ENCODE measurements at places on chromosomes 1 and 21. TPM values are rescaled to one million over a fixed set of nuclear protein-coding genes. Genes with fewer than 3 reads are reported as not detected.

RIPPLY3 gene
- total RNA-seq = 0.27 TPM

ADORA3 gene
- 0.14 TPM for total RNA-seq

KMO gene
- total RNA-seq = 0.26 TPM

RAB42 gene
- not detected for total RNA-seq

GPATCH3 gene
- total RNA-seq = 9.2 TPM

CPT2 gene
- total RNA-seq = 19.6 TPM

DNA sequence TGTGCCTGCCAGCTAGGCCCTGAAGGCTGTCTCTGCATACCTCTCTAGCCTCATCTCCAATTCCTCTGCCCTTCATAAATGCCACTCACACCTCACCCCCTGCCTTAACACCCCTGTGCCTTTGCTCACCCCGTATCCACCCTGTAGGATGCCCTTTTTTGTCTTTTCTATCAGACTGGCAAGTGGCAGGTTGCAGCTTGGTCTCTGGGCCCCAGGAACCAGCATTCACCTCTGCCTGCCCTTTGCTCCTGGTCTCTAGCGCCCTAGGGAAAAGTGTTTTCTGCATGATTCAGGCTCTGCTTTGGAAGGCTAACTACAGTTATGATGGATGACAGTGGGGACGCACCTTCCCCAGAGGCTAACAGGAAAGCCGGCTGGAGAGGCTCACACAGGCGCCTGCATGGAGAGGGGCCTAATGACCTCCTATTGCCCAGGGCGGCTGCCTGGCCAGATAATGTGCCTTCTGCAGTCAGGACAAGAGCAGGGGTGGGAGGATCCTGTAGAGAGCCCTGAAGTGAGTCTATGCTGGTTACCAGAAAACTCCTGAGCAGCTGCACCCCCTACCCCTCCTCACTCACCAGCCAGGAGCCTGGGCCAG, 11.2 kb downstream of the KANK4 start:
- DNase-seq = no peak

DNA sequence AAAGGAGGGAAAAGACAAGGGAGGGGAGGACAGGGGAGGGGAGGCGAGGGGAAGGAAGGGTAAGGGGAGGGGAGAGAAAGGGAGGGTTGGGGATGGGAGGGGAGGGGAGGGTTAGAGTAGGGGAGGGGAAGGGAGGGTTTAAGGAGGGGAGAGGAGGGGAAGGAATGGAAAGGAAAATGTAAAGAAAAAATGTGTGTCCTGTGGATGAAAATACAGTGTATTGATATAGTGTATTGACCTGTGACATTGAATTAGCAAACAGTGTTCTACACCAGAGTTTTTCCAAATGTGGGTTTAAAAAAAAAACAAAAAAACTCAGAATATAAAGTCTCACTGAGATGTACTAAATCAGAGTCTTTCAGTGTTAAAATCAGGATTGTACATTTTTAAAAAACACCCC, 1279.8 kb upstream of the ADGRL2 start:
- no peak for DNase-seq

DNA sequence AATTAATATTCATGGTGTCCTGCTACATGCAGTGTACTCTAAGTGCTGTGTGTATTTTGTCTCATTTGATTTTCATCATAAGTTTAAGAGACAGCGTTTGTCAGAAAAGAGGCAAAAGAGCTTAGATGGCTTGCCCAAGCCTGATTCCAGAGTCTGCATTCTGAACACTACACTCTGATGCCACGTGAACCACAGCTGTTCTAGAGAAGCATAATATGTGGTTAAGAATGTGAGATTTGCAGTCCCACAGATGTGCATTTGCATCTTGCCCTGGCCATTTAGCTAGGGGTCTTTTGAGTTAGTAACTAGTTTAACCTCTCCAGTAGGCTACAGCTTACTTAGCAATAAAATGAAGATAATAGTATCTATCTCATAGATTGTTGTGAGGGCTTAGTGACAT, 9.2 kb upstream of the GADD45A start:
- no peak for DNase-seq

GRCh38 chr1:34761176-34761761, 1.7 kb downstream of the GJB4 start:
- DNase-seq = no peak

GRCh38 chr1:147223740-147224615, 1.2 kb downstream of the FMO5 start:
- DNase-seq = no peak

DNA sequence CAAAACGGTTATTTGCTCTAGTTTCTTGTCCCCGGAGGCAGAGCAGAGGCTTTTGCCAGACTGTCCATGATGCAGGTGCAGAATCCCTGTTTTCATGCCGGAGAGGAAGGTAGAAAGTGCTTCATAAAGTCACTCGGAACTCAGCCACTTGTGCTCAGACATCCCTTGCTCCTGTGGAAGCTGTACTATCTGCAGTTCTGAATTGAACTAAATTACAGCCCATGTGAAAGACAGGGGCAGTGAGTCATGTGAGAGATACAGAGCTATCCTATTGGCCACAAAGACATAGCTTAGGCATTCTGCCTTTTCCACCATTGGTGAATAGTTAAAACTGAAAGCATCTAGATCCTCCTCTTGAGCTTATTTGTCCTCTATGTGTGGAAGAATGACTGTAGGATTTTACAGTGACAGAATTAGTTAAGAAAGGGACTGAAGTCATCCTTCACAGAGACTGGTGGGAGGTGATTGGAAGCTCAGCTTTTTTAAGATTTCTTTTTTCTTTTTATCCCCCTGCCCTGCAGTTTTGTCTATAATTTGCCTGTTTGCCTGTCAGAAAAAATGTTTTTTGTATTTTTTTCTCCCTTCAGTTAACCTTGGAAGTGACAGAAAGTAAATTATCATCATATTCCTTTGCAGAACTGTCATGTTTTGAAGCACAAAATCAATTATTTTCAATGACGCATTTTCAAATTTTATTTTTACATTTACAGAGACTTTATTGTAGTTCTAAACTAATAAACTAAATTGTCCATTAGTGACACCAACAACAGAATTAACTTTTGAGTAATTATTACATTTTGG, 298.6 kb downstream of the PTPRC start:
- peak; percentile 53 for DNase-seq

- no peak for DNase-seq
These were observed 96.6 kb downstream of the ASTN1 start for GRCh38 chr1:177067752-177068410.

DNA sequence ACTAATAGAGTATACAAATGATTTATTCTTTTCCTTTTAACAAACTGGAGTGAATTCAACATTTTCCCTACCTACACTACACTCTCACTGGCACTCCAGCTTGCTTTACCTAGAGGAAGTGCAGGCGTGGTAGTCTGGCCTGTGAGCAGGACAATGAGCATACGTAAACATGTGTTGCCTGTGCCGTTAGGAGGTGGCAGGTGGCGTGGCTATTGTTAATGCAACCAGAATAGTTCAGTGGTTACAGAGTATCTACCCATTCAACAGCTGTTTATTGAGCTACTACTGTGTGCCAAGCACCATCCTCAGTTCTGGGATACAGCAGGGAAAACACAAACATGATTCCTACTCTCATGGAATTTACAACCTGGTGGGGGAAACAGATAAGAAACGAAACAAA, 299.7 kb upstream of the KAZN start:
- no peak for DNase-seq

- DNase-seq = no peak
These were observed 310.0 kb upstream of the SNX7 start for GRCh38 chr1:98351561-98351960.

- peak; percentile 27 for DNase-seq
These were observed 7.4 kb downstream of the H3-3A start for GRCh38 chr1:226069811-226070489.

DNA sequence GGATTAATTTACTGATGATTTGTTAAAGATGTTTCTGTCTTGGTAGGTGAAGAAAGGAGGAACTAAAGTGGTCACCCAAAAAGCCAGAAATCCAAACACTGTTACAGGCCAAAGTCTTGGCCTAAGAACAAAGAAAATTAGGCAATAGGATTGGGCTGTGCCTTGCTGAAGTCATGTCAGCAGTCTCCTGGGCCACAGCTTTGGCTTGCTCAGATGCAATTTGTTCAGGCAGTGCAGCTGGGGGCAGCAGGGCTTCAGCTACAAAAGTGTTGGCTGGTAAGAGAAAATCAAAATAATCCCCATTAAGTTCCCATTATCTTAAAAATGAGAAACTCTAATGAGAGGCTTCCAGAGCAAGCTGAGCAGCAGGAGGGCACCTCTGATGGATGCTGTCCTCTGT, 14.0 kb upstream of the RAP1A start:
- DNase-seq = no peak

- DNase-seq = no peak
These were observed 56.2 kb downstream of the RUNX1 start for GRCh38 chr21:34992736-34993398.

DNA sequence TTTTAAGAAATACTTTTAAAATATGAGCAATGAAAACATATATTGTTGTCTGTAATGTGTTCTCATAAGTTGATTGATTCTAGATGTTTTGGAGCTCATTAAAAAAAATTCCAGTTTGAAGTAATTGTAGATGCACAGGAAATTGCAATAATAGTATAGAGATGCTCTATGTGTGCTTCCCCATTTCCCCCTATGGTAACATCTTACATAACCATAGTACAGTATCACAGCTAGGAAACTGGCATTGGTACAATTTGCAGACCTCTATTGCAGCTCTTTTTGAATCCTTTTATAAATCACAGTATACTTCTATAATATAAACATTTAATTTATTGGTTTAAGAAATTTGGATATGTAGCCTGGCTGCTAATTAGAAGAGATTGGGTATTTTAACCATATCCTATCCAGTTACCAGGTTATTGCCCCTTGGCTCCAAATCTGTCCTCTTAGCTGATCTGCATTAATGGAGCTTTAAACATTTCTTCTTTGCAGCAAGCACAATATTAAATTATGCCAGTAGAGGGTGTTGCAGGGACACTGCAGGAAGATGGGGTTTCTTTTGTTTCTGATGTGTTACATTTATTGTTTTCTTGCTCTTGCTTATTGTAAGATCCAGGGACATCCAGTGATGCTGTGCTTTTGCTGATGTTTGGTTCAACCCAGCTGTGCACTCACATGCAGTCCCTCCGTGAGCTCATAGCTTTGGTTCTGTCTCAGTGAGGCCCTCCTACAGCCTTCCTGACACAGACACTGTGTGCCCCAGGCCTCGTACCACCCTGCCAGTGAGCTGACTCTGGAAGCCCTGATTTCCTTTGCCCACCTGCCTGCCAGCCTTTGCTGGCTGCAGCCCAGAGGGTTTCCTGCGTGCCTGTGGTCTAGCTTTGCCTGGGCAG, 103.3 kb downstream of the RABGAP1L start:
- DNase-seq = no peak

DNA sequence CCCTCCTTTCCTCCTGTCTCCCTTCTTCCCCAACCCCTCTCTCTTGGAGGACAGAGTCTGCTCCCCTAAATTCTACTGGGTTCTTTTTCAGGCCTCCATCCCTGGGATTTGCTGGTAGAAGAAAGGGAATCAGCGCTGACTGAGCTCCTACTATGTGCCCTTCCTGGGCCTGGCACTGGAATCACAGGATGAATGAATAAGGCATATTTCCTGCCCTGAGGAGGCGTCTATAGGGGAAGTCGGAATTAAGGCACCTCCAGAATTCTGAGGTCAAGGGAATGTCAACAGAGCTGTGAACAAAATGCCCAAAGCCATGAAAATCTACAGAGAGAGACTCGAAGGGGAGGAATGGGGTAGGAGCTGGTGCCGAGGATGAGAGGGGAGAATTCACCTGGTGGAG, 17.4 kb upstream of the BTG2 start:
- DNase-seq = no peak

DNA sequence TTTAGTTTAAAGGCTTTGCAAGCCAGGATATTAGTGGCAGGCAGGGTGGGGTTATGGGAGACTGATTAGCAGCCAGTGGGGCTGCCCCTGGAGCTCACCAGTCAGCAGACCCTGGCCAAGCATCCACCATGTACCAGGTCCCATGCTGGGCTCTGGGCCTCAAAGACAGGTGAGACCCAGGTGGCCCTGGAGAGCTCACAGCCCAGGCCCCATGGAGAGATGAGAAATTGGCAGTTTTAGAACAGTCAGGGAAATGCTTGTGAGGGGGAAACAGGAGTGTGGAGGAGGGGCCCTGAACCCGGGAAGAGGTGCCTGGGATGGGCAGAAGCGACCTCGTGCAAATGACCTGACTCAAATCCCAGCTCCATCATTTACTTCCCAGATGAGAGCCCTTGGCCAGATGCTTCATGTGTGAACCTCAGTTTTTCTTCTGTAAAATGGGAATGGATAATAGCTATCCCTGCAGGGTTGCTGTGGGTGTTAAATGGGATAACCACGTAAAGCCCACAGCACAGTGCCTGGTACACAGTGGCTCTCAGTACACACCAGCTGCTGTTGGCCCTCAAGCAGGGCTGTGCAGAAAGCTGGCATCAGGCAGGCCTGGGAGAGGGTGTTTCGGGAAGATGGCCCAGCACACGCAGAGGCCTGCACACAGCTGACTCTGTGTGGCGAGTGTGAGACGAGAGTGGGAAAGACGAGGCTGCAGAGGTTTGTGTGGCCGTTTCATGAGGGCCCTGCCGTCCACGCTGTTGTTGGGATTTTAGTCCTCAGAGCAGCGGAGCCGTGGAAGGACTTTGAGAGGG, 518.5 kb downstream of the PTPRU start:
- DNase-seq = no peak

DNA sequence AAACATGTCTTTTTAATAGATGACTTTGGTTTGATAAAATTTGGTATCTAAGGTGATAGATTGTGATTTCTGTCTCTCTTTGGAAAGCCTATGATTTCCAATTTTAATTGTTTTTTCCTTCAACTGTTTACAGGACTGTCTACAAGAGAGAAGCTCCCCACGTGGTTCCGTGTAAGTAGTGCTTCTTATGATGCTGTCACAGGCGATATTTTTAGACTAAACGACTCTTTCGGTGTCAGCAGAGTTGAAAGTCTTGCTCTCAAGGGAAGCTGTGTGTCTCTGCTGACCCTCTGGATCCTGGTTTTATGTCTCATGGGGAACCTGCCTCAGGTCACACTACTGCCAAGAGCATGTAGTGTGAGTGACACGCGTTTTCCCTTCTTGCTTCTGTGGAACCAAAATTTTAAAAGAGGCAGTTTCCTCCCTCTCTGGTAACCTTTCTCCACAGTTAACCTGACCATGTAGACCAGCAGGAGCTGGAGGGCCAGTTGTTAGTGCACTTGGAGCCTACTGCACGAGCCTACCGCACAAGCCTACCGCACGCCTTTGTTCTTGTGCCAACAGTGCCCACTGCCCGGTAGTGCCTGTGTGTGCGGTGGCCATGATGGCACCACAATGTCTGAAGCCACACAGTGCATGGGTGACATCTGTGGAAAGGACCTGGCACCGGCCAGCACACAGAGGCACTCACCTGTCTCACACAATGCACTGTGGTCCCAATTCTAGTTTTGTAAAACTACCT, 91.9 kb downstream of the PCBP3 start:
- no peak for DNase-seq

GRCh38 chr1:9759939-9760338, 63.8 kb downstream of the CLSTN1 start:
- no peak for DNase-seq

GRCh38 chr1:166836733-166837132, 2.5 kb upstream of the POGK start:
- DNase-seq = no peak

Data from activated CD4-positive, alpha-beta memory T cell treated with anti-CD3 and anti-CD28 coated beads for 36 hours (primary cell).